ENCODE measurements at places on chromosomes 7 and 10. TPM values are rescaled to one million over a fixed set of nuclear protein-coding genes. Genes with fewer than 3 reads are reported as not detected.

The CALCR gene
- total RNA-seq = 5.4 TPM

DNA sequence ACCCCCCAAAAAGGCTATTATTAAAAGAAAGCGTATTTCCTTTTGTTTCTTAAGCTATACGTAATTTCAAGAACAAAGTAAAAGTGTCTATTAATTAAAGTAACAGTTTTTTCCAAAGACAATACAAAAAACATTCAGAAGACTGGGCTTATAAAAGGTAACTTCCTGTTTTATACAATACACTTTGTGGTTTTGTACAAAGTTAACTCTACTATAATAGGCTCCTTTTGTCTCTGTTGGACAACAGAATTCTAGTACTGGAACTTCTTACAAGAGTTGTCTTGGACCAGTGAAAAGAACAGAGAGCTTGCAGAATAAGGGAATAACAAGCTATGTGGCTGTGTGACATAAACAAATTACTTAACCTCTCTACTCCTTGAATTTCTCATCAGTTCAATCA is 21.5 kb downstream of the SFMBT2 start:
- H3K27me3 ChIP-seq = no peaks in the 10 kb centered on the region
- no peaks in the 10 kb centered on the region for H3K36me3 ChIP-seq
- no peaks in the 10 kb centered on the region for H3K4me1 ChIP-seq
- no peak overlapping the region for H3K27ac ChIP-seq
- no peak for DNase-seq

The ZMYND11 gene
- total RNA-seq = 37.9 TPM

The FAM13C gene
- 8.7 TPM for total RNA-seq

- H3K27ac ChIP-seq = no peak overlapping the region
- H3K4me1 ChIP-seq = peaks cover 7% of the 10 kb centered on the region
- H3K4me3 ChIP-seq = no peak overlapping the region
- no peak for DNase-seq
Measured at GRCh38 chr10:48651293-48651692, 33.4 kb upstream of the WDFY4 start.

DNA sequence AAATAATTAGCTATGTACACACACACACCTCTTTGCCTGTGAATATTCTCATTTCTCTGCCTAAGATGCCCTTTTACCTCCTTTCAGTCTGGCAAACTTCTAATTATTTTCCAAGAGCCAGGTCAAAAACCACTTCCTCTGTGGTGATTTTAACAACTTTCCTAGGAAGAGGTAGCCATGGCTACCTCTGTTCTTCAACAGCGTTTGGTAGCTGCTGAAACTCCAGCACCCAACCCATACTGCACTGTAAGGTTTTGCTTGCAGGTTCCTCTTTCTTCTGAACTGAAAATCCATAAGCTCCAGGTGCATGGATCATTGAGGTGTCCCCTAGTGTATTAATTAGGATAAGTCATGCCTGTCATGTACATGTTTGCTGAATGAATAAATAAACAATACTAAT is 25.6 kb downstream of the NRCAM start:
- no peaks in the 10 kb centered on the region for H3K4me1 ChIP-seq
- no peak overlapping the region for H3K4me3 ChIP-seq
- no peaks in the 10 kb centered on the region for H3K27me3 ChIP-seq
- H3K36me3 ChIP-seq = no peaks in the 10 kb centered on the region

DNA sequence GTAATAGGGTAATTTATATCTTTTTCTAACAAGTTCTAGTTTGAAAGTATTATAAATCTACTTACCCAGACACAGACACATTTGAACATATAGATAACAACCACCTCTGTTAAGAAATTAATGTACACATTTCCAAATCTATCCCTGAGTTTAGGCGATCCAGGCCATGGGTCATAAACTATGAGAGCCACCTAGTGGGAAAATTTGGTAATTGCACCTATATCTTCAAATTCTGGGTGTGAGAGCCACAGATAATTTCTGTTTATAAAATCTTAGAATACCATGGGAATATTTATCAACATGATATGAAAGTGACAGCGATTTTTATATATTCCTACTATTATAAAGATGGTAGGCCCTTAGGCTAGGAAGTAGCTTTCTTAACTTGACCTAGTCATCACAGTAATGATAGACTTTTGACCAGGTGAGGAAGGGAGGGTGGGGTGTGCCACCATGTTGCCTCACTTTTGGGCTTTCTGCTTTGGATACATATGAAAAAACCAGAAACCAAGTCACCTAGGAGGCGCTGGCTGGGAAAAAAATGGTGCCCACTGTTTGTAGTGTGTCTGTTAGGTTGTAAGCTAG is 8.0 kb upstream of the EPHA1 start:
- H3K27me3 ChIP-seq = peaks cover 5% of the 10 kb centered on the region
- no peak overlapping the region for H3K4me3 ChIP-seq
- no peaks in the 10 kb centered on the region for H3K36me3 ChIP-seq
- peaks cover 4% of the 10 kb centered on the region for H3K4me1 ChIP-seq

GRCh38 chr10:27819781-27820531 is 74.3 kb upstream of the MKX start:
- peak; percentile 87 for DNase-seq
- H3K4me3 ChIP-seq = no peak overlapping the region
- H3K36me3 ChIP-seq = no peaks in the 10 kb centered on the region
- no peaks in the 10 kb centered on the region for H3K27me3 ChIP-seq
- no peaks in the 10 kb centered on the region for H3K4me1 ChIP-seq

- no peaks in the 10 kb centered on the region for H3K36me3 ChIP-seq
- DNase-seq = no peak
- no peaks in the 10 kb centered on the region for H3K4me1 ChIP-seq
- no peak overlapping the region for H3K27ac ChIP-seq
Measured at GRCh38 chr10:10956681-10957542, 60.8 kb upstream of the CELF2 start.

DNA sequence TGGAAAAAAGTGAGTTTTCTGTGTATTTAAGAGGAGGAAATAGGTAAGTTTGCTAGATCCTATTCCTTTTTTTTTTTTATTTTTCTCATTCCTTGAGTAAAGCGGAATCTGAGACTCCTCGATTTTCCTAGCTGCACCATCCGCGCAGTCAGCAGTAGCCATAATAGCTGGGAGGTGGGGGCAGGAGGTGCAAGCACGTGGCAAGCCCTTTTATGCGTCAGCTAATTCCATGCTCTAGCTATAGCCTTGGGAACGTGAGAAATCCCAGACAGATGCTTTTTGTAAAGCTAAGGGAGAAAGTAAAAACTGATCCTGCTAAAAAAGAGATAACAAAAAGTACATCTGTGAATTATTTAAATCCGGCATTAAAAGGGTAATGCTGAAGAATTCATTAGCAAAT is 33.2 kb upstream of the TPK1 start:
- no peaks in the 10 kb centered on the region for H3K36me3 ChIP-seq
- H3K27me3 ChIP-seq = no peaks in the 10 kb centered on the region
- H3K4me1 ChIP-seq = no peaks in the 10 kb centered on the region
- H3K4me3 ChIP-seq = no peak overlapping the region
- no peak overlapping the region for H3K27ac ChIP-seq
- DNase-seq = no peak

DNA sequence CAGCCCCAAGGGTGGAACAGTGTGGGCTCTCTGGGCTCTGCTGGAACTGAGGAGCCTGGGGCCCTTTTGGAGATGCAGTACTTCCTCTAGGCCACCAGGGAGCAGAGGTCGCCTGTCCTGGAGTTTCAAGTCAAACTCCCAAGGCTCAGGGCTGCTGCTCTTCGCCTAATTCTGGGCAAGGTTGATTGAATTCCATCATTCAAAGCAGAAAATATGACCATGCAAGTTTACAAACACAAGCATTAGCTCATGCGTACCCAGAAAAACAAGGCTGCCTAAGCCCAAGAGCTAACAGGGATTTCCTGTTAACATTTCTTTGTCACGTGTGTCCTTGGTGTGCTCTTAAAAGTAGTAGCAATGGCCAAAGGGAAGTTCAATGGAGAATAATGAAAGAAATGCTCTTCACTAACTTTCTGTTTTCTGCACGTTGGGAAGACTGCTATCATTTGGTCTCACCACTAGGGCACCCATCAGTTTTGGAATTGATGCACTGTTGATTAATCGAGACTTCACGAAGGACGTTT is 20.1 kb downstream of the LDB3 start:
- no peak overlapping the region for H3K4me3 ChIP-seq
- DNase-seq = peak; percentile 43
- peaks cover 14% of the 10 kb centered on the region for H3K4me1 ChIP-seq

- no peak overlapping the region for H3K4me3 ChIP-seq
- no peaks in the 10 kb centered on the region for H3K36me3 ChIP-seq
- no peak overlapping the region for H3K27ac ChIP-seq
- no peaks in the 10 kb centered on the region for H3K4me1 ChIP-seq
- no peaks in the 10 kb centered on the region for H3K27me3 ChIP-seq
Measured at GRCh38 chr10:11318826-11319598, 292.4 kb downstream of the USP6NL start.

- H3K27me3 ChIP-seq = no peaks in the 10 kb centered on the region
- DNase-seq = no peak
- H3K4me3 ChIP-seq = no peak overlapping the region
- H3K36me3 ChIP-seq = no peaks in the 10 kb centered on the region
Measured at GRCh38 chr10:37146443-37146842, 21.0 kb downstream of the ANKRD30A start.

DNA sequence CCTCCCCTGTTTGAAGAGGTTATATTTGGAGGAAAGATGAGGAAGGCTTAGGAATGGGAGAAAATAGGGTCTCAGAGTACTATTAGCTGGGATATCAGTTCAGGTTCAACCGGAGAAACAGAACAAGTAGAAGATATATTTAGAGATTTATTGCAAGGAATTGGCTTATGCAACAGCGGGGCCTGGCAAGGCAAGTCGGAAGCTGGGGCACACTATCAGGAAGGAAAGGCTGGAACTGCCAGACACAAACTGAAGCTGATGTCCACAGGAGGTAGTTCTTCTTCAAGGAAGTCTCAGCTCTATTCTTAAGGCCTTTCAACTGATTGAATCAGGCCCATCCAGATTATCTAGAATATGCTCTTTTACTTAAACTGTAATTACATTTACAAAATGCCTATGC is 939.6 kb upstream of the C7orf33 start:
- no peaks in the 10 kb centered on the region for H3K4me1 ChIP-seq
- no peak overlapping the region for H3K27ac ChIP-seq
- no peak overlapping the region for H3K4me3 ChIP-seq
- no peak for DNase-seq
- no peaks in the 10 kb centered on the region for H3K27me3 ChIP-seq

DNA sequence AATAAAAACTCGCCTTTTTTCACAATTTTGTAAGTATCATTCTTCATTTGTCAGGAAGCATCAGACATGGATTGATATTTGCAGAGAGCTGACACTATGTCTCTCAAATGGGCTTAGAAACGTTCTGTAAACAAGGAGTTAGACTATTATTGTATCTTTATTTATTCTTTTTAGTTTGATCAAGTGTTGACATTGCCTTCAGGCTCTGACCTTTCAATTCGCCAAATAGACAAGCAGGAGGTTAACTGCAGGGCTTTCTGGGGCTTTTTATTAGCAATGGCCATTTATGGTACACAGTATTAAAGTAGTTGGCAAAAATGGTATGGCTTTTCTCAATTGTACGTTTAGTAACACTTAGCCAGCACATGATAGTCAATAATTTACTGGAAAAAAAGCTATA is 221.7 kb downstream of the ZWINT start:
- no peaks in the 10 kb centered on the region for H3K4me1 ChIP-seq
- no peak overlapping the region for H3K4me3 ChIP-seq
- H3K36me3 ChIP-seq = no peaks in the 10 kb centered on the region
- DNase-seq = no peak

DNA sequence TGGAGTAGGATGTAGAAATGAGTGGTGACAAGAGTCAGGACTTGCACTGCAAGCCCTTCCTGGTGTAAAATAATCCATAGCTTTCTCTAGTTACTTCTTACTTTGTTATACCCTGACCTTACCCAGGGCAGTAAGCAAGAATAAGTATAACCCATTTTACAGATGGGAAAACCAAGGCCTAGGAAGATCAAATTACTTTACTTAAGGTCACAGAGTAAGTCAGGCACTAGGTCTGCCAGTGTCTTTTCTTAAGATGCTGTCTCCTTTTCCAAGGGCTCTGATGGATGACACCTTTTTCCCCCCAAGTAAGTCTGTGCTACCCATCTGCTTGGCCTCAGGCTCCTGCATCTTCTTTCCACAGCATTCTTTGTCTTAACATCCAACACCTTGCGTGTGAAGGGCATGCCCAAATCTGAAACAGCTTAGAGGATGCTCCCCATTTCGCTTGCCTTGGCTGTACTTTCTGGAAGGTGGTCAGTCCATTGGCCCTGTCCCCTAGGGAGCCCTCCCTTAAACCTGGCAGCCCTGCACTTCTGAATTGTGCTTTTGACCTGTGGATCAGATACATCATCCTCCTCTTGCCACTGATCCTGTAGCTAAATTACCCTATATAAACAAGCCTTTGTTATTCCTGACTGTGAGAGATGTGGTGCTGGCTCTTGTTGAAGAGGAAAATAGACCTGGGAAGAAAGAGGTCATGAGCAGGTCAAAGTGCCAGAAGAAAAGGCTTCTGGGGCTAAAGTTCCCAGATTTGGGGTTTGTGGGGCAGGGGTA is 168.6 kb downstream of the LRMDA start:
- DNase-seq = no peak
- no peaks in the 10 kb centered on the region for H3K36me3 ChIP-seq
- no peaks in the 10 kb centered on the region for H3K4me1 ChIP-seq
- no peak overlapping the region for H3K27ac ChIP-seq
- H3K4me3 ChIP-seq = no peak overlapping the region
- peaks cover 21% of the 10 kb centered on the region for H3K27me3 ChIP-seq

GRCh38 chr10:102859911-102860310 is 5.9 kb downstream of the BORCS7 start:
- no peak for DNase-seq
- no peak overlapping the region for H3K27ac ChIP-seq
- no peaks in the 10 kb centered on the region for H3K27me3 ChIP-seq
- no peak overlapping the region for H3K4me3 ChIP-seq

GRCh38 chr10:11440250-11441150 is 170.9 kb downstream of the USP6NL start:
- DNase-seq = no peak
- no peak overlapping the region for H3K4me3 ChIP-seq
- no peaks in the 10 kb centered on the region for H3K4me1 ChIP-seq
- H3K27ac ChIP-seq = no peak overlapping the region
- peaks cover 2% of the 10 kb centered on the region for H3K27me3 ChIP-seq
